ENCODE measurements at places on chromosomes 1 and 21.

DNA sequence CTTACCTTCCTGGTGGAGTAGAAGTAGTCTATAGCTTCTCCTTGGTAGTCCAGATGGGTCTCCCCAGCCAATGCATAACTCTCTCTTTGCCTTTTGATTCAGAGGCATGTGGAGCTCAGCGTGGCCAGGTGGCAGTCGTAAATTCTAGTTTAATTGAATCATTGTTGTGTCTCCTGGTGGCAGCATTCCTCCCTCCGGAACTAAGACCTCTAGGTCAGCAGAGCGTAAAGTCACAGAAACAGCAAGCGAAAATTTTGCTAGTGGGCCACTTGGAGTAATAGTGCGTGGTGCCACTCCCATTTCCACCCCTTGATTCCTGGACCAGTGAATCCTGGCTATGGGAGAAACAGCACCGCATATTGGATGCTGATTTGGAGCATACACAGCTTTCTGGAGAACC lies 3.9 kb upstream of the TMPRSS2 start:
- no peak for DNase-seq

DNA sequence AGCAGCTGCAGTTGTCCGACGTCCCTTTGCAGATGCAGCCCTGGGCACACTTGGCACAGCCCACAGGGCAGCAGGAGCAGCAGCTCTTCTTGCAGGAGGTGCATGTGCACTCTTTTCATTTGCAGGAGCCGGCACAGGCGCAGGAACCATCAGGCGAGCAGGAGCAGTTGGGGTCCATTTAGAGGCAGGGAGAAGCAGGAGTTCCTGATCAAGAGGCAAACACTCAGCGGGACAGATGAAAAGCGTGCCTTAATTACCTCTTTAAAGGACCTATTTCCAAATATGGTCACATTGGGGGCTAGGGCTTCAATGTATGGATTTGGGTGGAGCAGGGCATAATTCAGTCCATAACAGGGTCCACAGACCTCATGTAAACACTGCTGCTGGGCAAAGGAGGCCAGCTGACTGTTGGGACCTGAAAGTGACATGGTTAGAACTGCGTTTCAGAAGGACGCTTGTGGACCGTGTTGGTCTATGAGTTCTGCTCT lies 4.3 kb upstream of the CPLANE2 start:
- no peak for DNase-seq

- DNase-seq: no peak
These were observed 13.3 kb downstream of the IFFO2 start for GRCh38 chr1:18943162-18943561.

- no peak for DNase-seq
These were observed 46.4 kb upstream of the SLC22A15 start for GRCh38 chr1:115929881-115930280.

GRCh38 chr21:29084372-29084771 lies 10.9 kb upstream of the CCT8 start:
- DNase-seq: no peak

DNA sequence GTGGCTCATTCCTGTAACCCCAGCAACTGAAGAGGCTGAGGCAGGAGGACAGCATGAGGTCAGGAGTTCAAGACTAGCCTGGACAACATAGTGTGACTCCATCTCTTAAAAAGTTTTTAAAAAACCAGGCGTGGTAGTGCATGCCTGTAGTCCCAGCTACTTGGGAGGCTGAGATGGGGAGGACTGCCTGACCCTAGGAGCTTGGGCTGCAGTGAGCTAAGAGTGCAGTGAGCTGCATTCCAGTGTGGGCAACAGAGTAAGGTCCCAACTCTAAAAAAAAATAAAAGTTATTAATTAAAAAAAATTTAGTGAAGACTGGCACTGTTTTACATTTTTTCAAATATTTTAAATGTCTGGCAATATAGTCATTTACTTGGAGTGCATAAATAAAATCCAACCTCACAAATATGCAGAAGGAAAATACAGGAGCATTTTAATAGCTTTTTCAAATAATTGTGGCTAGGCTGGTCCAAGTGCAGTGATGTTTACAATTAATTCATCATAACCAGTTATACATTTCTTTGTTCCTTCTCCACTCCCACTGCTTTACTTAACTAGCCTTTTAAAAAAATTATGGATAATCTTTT lies 10.8 kb downstream of the ZBTB8OS start:
- no peak for DNase-seq

DNA sequence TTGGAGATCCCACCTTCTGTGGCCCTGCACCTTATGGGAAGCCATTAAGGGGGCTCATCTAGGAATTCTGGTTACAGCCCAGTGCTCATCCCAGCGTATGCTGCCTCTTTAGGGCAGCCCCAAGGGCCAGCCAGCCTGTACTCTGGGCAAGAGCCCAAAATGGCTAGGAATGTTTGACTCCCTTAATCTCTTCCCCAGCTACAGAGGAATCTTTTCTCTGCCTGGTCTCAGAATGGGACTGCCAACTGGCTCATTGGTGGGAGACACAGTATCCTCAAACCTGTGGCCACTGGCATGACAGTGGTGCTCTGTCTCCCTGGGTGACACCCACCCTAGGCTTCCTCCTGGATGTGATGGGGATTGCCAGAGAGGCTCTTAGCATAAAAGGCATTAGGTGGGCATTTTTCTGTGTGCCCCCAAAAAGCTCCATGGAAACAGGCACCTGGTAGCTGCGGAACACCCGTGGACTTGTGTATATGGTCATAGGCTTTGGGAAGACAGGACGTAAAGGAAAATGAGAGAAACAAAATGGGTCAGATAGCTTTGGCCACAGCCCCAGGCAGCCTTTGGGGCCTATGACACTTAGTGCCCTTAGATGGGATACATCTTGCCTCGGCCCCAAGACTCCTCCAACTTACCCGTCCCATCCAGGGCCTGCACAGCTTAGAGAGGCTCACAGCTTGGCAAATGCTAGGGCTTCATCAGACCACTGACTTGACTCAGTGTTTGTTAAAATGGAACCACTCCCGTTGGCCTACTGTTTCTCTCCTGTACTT lies 6.9 kb downstream of the TMEM81 start:
- DNase-seq: no peak

GRCh38 chr1:43537423-43538142 lies 6.9 kb downstream of the PTPRF start:
- DNase-seq: no peak

DNA sequence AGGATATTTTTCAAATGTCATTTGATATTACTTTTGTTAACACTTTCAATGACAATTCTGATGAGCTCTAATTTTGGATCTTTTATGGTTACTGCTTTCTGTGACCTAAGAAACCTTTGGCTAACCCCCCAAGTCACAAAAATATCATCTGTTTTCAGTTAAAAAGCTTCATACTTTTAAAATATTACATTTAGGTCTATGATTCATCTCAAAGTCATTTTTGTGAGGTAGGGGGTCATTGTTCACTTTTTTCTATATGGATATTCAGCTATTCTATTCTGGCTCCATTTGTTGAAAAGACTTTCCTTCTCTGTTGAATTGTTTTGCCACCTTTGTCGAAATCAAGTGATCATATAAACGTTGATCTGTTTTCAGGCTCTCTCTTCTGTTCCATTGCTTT lies 44.8 kb downstream of the UCHL5 start:
- DNase-seq: no peak

DNA sequence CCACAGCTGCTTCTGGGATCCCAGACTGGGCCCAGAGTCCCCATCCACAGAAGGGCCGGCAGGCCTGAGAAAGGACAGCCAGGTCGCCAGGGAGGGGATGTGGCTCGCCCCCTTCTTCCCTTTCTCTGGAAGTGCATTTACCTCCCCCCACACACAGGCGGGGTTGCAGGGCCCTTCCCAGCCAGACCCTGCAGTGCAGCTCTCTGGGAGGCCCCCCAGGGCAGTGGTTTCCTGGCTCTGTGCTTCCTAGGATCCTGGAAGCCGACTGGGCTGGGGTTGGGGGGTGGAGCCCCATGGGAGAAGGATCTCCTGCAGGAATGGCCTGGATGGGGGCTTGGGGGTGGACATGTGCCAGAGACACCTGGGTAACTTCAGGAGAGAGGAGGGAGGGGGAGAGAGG lies 4.2 kb upstream of the COL6A1 start:
- no peak for DNase-seq

DNA sequence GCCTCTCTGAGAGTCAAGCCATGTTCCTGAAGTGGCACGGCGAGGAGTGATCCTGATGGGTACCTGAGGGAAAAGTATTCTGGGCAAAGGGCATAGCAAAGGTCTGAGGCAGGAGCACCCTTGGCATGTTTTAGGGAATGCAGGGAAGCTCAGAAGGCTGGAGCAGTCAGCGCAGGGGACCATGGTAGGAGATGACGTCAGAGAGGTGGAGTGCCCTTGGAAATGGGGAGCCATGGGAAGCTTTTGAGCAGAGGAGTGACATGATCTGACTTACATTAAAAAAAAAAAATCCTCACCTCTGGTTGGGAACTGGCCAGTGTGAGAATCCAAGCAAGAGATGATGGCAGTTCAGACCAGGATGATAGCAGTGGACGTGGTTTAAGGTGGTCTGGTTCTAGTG lies 37.2 kb downstream of the PDPN start:
- DNase-seq: no peak

DNA sequence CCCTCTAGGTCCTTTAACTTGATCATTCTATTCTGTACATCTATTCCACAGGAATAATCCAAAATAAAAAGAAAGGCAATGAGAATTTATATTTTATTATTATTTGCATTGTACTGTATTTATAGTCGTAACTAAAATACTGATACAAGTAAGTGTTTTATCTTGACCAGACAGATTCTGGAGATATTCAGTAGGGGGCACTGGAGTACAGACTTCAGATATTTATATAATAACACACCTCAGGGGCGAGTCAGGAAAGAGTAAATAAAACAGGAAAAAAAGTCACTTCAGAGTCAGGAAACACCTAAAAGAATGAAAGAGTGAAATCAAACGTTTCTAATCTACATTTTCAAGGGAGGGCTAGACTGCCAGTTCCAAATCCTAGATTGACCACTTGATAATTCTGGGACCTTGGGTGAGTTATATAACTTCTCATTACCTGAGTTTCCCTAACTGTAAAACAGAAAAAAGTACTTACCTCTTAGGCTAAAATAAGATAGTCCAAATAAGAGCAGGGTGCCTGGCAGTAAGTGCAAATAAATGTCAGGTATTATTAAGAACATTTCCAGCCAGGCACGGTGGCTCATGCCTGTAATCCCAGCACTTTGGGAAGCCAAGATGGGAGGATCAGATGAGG lies 31.1 kb upstream of the MTF1 start:
- DNase-seq: peak; percentile 65

DNA sequence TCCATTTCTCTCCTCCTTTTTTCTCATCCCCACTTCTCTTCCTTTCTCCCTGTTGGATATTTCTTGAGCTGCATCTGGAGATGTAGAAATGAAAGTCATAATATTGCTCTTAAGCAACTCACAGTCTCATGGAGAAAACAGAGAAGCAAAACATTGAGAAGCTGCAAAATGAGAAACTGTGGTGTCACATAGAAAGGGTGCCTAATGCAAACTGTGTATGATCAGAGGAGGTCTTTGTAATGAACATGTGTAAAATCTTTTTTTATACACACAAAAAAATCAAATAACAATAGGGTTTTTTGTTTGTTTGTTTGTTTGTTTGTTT lies 11.8 kb upstream of the SLAMF7 start:
- no peak for DNase-seq

DNA sequence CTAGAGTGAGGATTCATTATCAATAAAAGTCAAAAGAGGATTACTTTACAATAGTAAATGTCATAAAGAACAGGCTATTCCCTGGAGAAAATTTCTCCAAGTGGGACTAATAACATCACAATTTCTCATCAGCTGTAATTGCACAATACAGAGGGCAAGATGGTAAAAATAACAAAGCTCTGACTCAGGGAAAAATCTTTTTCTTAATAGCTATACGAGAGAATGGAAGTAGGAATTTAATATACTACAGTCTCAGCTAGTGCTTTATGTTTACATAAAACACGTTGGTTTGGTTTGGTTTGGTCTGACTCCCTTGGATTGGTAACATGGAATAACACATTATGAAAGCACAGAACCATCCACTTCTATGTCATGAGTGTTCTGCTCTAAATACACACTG lies 397.6 kb downstream of the LRRIQ3 start:
- DNase-seq: no peak

DNA sequence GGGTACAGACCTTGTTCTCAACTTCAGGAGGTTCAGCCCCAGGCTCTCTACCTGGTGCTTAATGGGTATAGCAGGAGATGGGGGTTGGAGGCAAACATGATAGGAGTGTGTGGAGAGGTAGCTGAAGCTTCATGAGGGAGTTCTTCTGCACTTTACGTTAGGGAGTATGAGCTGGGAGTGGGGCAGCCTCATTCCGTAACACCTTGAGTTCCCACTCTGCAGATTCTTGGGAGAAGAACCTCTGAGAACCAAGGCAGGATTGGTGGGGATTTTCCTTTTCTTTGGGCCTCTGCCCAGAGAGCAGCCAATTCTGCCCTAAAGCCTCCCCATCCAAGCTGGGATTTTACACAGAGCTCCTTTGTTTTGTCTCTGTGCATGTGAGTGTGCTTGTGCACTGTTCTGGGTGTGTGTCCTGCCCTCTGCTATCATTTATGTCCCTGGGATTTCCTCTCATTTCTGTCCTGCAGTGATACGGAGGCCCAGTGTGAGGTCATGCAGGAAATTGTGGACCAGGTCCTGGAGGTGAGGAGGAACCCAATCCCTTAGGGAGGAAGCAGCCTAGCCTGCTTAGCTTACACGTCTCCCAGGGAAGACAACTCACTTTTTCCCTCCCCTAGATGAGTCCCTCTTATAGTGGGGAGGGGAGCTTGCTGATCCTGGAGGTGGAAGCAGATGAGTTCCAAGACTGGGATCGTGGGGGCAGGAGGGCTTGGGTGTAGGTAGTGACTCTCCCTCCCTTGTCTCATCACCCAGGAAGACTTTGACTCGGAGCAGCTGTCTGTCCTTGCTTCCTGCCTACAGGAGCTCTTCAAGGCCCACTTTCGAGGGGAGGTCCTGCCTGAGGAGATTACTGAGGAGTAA lies 11.6 kb upstream of the SLC27A3 start:
- no peak for DNase-seq

DNA sequence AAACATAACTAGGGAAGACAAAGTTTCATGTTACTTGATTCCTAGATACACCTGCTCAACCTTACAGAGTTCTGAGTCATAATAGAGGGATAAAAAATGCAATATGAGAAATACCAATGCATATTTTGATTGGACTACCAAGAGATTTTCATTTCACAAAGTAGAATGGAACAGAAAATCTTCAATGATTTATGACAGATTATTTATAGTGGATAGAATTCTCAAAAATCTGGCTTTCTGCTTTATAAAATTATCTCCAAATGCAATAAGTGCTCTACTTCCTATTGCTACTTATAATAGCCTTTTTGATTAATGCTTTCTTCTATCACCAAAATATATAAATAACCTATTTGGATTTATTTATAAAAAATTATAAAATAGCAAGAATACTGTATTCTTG lies 18.9 kb upstream of the ATP6V1G3 start:
- no peak for DNase-seq

DNA sequence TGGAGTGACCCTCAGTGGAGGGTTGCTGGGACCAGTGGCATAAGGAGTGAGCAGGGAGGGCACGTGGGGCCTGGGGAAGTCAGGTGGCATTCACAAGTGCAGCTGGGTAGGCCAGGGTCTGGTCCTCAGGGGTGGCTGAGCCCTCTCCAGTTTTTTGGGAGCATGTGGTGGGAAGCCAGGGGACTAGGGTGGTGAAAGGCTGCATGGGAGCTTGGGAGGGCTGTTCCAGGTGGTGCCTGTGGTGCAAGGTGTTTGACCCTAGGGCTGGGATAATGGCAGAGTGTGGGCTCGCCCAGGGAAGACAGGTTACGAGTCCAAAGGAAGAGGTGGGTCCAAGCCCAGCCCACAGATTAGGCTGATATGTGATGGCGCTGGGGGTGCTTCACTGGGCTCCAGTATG lies 30.5 kb downstream of the MAN1C1 start:
- no peak for DNase-seq

GRCh38 chr1:45381243-45381642 lies 41.0 kb upstream of the MUTYH start:
- no peak for DNase-seq

- no peak for DNase-seq
These were observed 1.1 kb downstream of the TSPAN2 start for GRCh38 chr1:115088115-115088778.
